ENCODE measurements at places on chromosomes 13 and 19.
A peak's percentile ranks its signal among the peaks of the same experiment; 100 is the strongest.

DNA sequence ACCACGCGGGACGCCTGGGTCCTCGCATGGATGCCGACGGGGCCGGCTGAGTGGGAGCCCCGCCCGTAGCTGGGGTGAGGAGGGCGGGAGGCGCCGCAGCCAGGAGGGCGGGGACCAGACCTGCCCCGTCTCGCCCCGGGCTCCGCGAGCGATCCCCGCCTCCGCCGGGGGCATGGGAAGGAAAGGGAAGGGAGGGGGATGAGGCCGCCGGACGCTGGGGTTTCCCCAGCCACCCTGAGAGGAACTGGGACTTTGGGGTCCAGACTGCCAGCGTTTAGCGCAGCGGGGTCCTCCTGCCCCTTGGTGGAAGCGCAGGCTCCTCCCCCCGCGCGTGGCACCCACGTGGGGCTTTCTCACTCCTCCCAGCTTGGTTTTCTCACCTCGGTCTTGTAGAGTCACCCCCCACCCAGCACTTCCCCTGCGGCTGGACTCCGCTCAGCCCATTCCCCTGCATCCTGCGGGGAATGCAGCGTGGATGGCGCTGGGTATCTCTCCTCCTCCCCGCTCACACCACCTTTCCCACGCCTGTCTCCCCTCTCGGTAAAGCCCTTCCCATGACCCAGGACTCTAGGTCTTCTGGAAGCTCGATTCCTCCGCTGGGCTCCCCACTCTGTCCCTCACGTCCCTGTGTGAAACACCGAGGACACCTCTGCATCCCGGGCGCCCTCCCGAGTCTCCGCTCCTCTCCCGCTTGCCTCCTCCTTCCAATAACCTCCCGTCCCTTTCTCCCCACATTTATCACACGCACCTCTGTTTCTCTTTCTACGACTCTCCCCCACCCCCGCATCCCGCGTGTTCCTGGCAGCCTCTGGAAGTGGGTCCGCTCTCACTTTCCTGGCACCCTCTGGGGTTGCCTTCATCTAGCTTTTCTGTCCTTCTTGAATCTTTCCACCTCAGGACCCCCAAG lies 2.1 kb downstream of the TGFB1 start:
- peak; percentile 90 for DNase-seq

GRCh38 chr13:30738526-30739236 lies 3.3 kb downstream of the ALOX5AP start:
- no peak for DNase-seq

- no peak for DNase-seq
These were observed 16.7 kb upstream of the SERPINE3 start for GRCh38 chr13:51322826-51323225.

- DNase-seq: no peak
These were observed 912 bp downstream of the GRK1 start for GRCh38 chr13:113667771-113668490.

DNA sequence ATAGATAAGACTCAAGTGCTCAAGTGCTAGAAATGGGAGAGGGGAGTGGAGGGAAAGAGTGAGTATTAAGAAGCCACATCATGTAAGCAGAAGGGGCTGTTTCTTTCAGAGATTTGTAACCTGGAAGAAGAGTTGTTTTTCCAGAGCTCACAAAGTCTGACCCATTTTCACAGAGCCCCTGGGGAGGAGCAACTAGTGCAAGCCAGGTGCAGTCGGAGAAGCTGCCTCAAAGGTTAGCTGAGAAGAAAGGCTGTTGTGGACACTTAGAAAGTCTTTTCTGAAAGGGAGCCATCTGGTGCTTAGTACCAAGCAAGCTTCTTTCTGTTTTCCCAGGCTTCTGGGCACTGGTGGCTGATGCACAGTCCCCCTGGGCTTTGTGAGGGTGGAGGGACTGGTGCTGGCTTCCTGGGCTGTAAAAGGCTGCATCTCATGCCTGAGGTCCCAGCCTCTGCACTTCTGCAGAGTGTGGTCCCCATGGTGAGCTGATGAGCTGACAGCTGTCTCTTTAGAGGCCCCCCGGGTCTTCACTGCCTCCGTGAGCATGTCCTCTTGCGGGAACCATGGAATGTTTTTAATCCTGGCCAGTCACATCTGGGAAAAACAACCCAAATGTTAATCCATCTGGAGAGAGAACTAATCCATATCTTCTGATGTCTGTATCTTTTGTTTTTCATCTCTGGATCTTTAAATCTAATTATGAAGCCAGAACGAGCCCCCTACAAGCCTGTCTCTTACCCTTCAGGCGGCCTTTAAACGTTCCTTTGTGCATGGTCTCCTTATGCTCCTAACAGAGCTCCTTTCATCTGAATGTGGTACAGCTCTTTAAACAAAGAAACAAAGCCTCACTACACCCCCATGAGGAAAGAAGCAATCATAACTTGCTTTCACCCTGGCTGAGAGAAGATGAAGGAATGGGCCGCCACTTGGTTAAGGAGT lies 40.2 kb downstream of the OLFM4 start:
- no peak for DNase-seq

- no peak for DNase-seq
These were observed 407.8 kb downstream of the COG6 start for GRCh38 chr13:40063278-40063698.

- DNase-seq: no peak
These were observed 2.0 kb downstream of the KLK7 start for GRCh38 chr19:50981587-50982146.

GRCh38 chr13:113754691-113755090 lies 4.3 kb upstream of the TMEM255B start:
- no peak for DNase-seq

- DNase-seq: no peak
These were observed 100.1 kb upstream of the CLDN10 start for GRCh38 chr13:95452375-95452774.

GRCh38 chr13:28320884-28321574 lies 173.9 kb downstream of the FLT1 start:
- DNase-seq: no peak

GRCh38 chr13:112053744-112054615 lies 13.0 kb upstream of the SOX1 start:
- DNase-seq: no peak

- no peak for DNase-seq
These were observed 30.9 kb upstream of the CYP4F8 start for GRCh38 chr19:15584095-15584494.

DNA sequence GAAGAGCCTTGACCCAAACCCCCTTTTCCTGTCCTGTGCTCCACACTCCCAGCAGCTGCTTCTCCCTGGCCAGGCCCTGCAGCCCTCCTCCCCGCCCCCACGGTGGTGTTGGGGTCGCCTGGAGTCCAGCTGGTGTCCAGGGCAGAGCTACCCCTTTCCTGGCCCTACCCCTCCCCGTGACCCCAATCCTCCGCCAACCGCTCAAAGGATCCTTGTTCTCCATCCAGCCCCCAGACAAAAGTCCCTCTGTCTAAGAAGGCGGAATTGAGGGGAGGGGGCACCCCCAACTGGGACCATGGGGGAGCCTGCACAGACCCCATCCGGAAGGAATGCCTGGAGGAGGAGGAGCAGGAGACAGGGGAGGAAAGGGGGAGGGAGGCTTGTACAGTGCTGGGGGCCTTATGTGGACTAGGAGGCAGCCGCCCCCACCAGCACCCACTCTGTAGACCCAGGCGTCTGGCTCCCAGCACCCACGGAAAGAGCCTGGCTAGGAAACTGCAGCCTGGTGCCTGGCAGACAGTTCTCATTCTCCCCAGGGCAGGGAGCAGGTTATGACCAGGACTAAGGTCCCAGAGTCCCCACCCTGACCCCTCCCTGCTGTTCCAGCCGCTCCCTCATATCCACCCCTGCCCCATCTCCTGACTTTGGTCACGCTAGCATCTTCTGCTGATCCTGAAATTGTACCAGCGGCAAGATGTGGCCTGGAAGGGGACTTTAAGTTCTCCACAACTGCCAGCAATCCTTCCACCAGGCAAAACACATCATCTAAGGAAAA lies at the start of gene FXYD3:
FXYD3 (plus strand) TSS at position 647 of the 775 bp plus-strand sequence. CDS start 3,554 bp downstream, outside the sequence.
- no peak for DNase-seq

GRCh38 chr13:81394640-81395039 lies 1053.7 kb upstream of the SPRY2 start:
- DNase-seq: no peak

DNA sequence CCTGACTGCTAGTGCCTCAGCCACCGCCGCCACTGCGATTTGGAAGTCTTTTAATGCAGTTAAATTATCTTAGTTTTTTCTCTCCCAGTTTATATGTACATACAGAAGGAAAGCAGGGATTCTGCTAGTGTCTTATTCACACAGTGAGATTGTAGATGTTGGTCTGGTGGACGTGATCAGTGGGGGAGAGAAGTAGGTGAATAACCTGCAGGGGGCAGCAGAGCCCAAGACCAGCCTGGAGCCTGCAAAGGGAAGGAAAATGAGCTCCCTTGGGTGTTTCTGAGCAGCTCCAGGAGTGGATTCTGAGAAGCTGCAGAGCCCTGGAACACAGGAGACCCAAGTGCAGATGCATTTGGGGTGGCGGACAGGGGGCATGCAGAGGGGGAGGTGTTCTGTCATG lies 26.3 kb downstream of the ZNF844 start:
- peak; percentile 35 for DNase-seq

- no peak for DNase-seq
These were observed 21.8 kb downstream of the MTRF1 start for GRCh38 chr13:41241626-41242025.

DNA sequence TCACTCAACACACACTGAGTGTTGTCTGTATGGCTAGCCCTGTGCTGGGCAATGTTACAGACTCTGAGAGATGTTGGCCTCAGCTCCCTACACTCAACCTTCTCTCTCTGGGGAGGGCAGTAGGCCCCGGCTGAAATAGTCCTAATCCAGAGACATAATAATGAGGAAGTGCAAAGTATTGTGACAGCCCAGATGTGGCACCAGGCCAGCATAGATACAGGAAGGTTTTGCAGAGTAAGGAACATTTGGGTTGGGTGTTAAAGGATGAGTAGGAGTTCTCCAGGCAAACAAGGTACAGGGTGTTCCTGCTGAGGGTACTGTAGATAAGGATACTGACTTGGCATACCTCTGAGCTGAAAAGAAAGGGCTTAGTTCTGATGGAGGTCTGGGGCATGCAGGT lies 2.4 kb downstream of the LIN7B start:
- DNase-seq: no peak

DNA sequence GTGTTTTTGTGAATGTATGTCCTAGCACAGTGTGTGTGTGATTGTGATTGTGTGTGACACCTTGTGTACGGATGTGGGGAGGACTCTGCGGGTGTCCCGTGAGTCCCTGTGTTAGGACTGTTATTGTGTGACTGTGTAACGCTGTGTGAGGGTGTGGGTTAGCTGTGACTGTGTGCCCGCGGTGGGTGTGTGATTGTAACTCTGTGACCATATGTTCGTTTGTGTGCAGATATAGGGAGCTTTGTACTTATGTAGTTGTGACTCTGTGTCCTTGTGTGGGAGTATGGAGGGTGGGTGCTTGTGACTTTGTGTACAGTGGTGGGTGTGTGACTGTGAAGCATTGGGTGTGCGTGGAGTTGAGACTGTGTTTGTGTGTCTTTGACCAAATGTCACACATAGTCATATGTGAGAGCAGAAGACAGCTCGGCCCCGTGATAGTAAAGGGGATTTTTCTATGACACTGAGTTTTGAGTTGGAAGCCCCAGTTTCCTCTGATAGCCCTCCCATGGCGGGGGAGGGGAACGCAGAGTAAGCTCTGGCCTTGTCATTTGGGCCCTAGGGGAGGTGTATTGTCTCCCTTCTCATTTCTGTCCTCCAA lies 949 bp upstream of the ZNF260 start:
- peak; percentile 6 for DNase-seq

DNA sequence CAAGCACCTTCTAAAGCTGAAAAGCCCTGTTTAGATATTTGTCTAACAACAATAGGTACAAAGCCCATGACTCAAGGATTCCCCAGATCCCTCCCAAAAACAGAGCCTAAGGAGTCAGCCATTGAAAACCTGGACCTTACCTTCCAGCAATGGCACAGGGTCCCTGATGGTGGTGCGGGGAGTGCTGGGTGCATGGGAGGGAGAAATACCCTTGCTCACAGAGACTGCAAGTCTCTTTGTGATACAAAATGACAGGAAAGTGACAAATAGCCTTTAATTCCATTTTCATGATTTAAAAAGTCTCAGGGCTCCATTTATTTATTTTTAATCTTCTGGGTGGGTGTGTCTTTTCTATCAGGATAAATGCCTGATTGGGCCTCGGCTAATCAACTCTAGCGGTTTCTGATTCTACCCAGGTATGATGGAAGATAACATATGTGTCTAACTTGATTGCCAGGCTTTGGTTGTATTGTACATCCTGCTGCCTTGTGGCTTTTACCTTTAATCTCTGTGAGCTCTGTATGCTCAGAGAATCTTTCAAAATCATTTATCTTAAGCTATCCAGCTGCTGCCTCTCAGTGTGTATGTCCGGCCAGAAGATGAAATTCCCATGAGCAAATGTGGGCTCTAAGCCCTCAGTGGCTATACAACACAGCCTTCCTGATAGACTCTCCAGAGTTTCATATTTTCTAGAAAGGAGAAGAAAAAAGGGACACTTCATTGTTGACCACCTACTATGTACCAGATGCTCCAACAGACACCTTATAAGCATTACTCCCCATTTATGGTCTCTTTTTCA lies 54.6 kb upstream of the FAM124A start:
- DNase-seq: no peak

DNA sequence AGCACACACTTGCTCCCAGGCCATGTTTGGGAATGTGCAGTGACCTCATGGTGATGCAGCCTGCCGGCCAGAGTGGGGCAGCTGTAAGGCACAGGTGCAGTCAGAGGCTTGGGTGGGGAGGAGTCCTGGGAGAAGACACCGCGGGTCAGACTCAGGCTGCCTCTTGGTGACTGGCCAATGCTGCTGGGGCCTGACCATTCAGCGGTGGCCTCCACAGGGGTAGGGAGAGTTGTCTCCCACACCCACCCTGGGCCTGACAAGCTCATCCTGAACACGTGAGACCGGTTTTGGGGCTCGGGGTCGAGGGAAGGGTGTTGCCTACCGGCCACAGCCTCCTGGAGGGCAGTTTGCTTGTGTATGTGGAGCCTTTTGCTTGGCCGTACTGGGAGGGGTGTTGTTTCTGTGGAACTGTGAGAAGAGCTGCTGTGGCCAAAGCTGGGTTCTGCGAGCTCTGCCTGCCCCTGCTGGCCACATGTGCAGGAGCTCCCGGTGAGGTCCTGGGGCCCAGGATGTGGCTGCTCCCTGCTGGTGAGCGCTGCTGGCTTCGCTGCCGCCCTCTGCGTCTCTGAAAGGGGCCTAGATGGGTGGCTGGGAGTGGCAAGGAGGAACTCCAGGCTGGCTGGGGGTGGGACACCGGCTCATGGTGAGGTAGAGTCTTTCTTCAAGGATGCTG lies 22.1 kb downstream of the UPF1 start:
- DNase-seq: no peak

DNA sequence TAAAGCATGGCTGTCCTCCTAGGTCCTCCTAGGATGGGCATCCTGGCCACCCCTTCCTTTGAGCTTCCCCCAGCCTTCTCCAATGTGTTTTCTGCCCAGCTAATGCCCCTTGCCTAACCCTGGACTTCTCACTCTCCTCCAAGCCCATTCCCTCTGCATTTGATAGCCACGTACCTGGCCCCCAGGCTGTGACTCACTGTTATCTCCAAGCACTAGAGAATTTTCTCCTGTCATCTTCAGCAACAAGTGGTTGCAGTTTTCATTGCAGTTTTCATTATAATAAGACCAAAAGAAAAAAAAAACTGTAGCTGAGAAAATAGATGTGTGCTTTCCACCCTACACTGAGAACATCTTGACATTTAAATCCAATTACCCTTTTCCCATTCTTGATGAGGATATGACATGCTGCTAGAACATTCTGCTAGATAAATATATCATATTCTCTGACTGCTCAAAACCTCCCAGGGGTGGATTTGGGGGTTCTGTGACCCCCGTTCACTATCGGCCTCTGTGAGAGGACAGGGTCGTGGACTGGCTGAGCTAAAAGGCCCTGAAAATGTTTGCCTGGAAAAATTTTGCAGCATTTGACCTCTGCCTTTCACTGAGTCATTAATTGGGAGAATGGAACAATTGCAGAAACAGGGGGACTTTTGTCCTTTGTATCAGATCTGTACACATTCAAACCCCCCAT lies 58.8 kb upstream of the KCTD15 start:
- no peak for DNase-seq
